ENCODE measurements at places on chromosomes 7 and 10. TPM values are rescaled to one million over a fixed set of nuclear protein-coding genes. Genes with fewer than 3 reads are reported as not detected.

RRP12 gene
- polyA plus RNA-seq = 15.0 TPM

FOXI2 gene
- polyA plus RNA-seq = not detected

PLEKHS1 gene
- polyA plus RNA-seq = not detected

SPDYE8 gene
- polyA plus RNA-seq = 0.19 TPM

ANLN gene
- polyA plus RNA-seq = not detected

SPDYE2B gene
- polyA plus RNA-seq = not detected

ZNF107 gene
- 15.3 TPM for polyA plus RNA-seq

CTTNBP2 gene
- not detected for polyA plus RNA-seq

SAMD9 gene
- polyA plus RNA-seq = 21.6 TPM

Data from IgD-negative memory B cell (primary cell).